Stimulated activated CD4-positive, alpha-beta T cell treated with anti-CD3 and anti-CD28 coated beads, Interleukin-12 subunit alpha, Interleukin-12 subunit beta, amount 100 ng/mL, for 48 hours (primary cell): ENCODE measurements at places on chromosomes 1 and 21.

DNA sequence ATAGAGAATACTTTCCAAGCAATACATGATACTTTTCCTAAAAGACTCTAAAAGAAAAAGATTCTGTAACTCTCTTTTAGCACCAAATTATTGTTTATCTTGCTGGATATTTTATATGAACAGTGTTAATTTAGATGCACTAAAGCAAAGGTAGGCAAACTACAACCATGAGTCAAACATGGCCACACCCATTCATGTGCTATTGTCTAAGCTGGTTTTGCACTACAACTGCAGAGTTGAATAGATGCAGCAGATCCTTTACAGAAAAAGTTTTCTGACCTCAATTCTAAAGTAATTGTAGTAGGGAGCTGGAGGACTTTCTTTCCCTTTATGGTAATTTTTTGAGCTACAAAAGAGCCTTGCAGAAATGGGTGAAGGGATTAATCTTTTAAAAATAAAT lies 19.4 kb downstream of the BLZF1 start:
- DNase-seq: no peak

- no peak for DNase-seq
Measured at GRCh38 chr1:223549740-223550139, 115.8 kb downstream of the CAPN8 start.

DNA sequence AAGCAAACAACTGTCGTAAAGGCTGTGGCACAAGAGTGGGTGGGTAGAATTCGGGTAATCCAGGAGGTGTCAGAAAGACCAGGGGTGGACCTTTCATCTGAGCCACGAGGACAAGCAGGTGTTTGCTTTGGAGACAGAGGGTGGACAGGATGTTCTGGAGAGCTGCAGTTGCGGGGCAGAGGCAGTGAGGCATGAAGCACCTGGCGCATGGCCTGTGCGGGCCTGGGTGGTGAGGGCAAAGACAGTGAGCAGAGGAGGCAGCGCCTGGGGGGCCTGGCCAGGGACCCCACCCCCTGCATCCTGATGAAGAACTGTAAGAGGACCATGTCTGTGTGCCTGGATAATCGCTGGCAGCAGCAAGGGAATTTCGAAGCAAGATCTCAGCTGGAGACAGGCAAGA lies 24.9 kb downstream of the KIF26B start:
- no peak for DNase-seq

- DNase-seq: no peak
Measured at GRCh38 chr1:169106921-169107602, 572 bp downstream of the ATP1B1 start.

GRCh38 chr1:184241446-184241845 lies 145.4 kb upstream of the C1orf21 start:
- no peak for DNase-seq

DNA sequence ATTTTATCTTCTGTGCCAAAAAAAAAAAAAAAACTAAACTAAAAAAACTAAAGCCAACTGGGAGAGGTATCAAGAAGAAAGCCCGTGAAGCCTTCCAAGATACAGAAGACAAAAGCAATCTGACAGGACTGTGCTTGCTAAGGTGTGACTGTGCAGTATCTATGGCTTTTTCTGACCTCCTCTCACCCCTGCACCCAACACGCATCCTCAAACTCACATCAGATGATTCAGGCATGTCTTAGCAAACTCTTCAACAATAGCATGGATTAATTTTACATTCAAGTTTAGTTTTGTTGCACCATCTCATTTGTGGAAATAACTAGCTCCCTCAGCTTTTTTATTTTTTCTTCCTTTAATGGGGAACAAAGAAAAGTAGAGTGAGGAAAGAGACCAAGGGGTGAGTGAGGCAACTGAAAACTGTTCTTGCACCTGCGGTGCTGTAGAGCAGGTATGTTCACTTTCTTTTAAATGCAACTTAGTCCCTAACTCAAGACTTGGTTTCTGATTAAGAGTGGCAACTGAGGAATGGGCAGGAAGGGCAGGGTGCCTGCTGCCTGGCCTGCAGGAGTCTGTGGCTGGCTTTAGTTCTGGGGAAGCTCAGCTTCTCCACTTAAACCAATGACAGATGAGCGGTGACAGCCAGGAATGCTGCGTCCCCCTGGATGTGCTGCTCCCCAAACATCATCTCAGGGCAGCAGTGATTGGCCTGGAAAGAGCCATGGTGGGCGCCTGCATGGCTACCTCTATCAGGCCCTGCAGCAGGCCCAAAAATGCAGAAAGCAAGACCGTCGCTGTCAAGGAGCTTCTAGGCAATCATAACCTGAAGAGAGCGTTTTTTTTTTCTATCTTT lies 71.3 kb upstream of the LRRC8B start:
- no peak for DNase-seq
